Hematopoietic multipotent progenitor cell treated with erythropoietin and hydrocortisone succinate and interleukin-3 and kit ligand, for 4 days (in vitro differentiated cells): ENCODE measurements at places on chromosomes 3 and 15.

- no peak for DNase-seq
Observed at GRCh38 chr3:62954580-62954979, 79.4 kb upstream of the CADPS start.

DNA sequence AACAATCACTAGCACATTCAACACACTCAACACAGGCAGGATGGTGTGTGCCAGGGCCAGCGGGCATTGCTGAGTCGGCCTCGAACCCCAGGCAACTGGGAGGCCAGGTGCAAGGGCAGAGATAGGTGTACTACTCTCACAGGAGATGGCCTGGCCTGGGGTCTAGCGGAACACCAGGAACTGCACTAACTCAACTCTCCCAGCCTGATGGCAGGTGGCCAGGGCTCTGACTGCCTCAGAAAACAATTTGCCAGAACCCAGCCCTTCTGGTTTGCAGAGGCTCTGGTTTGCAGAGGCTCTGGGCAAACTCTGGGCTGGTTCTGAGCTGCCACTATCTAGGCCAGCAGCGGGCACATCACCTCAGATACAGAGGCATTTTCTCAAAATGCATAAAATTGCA, 229.2 kb upstream of the CHRNA7 start:
- no peak for DNase-seq

DNA sequence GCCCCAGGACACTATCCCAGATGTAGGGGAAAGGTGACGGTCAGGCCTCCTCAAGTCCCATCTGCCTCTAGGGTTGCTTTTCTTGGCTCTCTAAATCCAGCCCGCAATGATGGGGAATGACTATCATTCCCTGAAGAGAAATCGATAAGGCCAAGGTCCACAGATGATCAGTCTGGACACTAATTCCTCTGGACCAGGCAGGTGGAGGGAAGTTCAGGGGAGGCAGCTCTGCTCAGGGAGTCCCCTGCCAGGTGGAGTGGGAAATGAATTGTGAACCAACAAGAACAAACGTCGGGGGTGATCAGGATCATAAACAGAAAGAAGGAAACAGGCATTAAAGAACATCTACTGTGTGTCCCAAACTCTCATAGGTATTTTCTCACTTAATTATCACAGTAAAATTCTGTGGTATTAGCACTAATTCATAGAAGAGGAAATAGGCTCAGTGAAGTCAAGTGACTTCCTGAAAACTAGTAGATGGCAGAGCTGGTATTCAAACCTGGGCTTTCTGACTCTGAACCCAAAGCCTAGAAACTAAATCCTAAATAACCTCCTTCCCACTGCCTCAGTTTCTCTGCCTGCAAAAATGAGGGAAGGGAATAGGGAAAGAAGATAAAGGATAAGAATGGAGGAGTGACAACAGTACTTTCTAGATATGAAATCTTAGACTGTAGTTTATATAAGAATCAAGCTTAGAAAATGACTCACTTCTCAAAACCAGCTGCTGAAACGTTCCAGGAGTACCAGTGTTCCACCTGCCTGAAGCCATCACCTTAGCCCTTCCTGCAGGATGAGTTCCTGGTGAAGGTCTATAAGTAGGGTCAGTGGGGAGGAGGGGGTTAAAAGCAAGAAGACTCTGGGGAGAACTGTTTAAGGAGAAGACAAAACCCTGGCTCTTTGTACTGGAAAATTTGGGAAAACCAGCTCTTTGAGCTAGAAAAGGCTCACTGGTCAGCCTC, 7.5 kb downstream of the BMF start:
- peak; percentile 48 for DNase-seq

- DNase-seq = no peak
Observed at GRCh38 chr3:170321321-170322034, 36.0 kb upstream of the SKIL start.

DNA sequence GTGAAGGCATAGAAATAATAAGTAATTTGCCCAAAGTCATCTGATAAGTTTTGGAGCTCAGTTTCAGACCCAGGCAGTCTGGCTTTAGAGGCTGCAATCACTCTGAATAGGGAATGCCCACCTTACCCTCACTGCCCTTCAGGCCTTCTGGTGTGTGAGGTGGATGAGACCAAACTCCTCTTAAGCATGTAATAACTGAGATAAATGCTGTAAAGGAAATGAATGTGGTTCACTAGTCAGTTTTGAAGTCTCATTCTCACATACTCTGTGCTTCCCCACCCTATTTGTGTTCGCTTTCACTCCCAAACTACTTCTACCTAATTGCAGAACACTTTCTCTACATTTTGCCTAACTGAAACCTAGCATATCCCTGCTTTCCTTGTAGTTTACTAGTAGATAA, 144.1 kb downstream of the FILIP1L start:
- no peak for DNase-seq

DNA sequence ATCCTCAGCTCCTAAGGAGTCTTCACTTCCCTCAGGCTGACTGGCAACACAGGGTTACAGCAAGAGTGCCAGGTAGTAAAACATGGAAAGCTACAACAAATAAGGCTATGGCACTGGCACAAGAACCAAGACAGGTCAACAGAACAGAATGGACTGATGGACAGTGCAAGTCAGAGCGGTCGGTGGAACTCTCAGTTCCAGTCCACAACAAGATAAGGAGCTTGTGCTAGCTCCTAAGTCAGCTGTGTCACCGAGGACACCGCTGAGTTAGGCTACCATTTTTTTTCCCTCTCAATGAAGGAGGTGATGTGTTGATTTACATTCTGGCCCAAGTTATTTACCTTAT, 55.9 kb upstream of the LIMD1 start:
- DNase-seq = no peak

DNA sequence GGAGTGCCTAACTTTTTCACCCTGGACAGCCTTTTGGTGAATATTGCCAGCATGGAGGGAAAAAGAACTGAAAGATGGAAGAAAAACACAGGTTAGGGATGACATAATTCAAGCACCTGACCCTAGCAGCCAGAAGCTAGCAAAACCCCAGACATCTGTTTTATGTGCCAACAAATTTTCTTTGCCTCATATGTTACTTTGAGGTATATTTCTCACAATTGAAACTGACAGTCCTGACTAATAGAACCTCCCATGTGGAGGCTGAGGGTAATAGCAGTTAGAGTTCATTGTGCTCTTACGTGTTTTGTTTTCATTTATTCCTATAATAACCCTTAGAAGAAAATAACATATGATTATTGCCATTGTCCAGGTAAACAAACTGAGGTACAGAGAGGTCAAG, 71.5 kb upstream of the SLC25A26 start:
- no peak for DNase-seq

GRCh38 chr15:53829471-53829870, 70.0 kb upstream of the WDR72 start:
- no peak for DNase-seq

DNA sequence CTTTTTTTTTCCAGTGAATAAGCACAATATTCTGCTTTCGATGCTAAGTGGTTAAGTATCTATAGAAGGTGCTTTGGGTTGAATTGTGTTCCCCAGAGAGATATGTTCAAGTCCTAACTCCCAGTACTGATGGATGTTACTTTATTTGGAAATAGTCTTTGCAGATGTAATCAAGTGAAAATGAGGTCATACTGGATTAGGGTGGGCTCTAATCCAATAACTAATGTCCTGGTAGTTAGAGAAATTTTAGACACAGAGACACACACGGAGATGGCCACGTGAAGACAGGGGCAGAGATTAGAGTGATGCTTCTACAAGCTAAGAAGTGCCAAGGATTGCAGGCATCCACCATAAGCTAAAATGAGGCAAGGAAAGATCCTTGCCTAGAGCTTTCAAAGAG, 662.3 kb downstream of the NAALADL2 start:
- DNase-seq = no peak

DNA sequence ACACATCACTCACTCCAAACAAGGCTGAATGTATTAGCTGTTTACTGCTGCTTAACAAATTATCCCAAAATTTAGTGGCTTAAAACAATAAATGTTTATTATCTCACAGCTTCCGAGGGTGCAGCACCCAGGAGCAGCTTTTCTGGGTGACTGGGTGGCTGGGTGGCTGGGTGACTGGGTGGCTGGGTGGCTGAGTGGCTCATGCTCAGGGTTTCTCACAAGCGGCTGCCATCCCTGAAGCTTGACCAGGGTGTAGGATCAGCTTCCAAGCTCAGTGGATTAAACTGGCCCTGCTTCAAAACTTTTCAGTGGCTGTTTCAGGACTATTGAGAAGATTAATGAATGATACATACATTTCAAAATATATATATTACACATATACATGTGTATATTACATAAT, 2.3 kb upstream of the CYP11A1 start:
- no peak for DNase-seq

- DNase-seq = no peak
Observed at GRCh38 chr15:57251308-57251707, 125.0 kb upstream of the CGNL1 start.

DNA sequence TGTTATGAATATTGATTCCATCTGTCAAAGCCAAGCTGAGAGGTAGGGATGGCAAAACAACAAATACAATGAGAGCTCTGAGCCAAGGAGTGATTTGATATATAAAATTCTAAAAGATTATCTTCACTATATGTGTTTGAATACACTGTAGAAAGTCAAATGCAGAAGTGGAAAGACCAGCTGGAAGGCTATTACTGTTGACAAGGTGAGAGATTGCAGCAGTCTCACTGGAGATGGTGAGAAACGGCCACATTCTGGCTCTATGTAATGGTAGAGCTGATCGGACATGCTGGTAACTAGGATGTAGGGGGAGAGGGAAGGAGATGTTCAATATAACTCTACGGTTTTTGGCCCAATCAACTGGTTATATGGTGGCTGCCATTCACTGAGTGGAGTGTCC, 434.2 kb upstream of the SUCLG2 start:
- no peak for DNase-seq

DNA sequence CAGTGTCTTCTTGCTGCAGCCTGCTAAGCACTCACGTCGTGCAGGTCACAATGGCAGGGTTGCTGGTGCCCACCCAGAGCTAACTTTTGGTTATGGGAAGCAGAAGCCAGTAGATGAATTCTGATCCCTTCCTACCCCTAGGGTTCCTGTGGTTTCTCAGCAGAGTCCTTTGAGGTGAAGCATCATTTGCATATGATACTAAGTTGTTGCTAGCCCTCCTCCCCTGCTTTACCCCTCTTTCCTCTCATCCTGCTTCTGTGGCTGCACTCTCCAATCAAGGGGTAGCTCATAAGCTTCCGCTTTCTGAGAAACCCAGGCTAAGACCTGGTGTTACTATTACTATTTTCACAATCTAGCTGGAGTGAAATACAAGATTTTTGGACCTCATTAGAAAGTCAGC, 22.1 kb upstream of the HEG1 start:
- DNase-seq = no peak

- no peak for DNase-seq
Observed at GRCh38 chr3:12518261-12519028, 26.9 kb downstream of the MKRN2OS start.

- DNase-seq = no peak
Observed at GRCh38 chr3:196967412-196968232, 1.0 kb downstream of the PIGZ start.

GRCh38 chr3:160544844-160545503, 20.4 kb downstream of the KPNA4 start:
- DNase-seq = no peak

DNA sequence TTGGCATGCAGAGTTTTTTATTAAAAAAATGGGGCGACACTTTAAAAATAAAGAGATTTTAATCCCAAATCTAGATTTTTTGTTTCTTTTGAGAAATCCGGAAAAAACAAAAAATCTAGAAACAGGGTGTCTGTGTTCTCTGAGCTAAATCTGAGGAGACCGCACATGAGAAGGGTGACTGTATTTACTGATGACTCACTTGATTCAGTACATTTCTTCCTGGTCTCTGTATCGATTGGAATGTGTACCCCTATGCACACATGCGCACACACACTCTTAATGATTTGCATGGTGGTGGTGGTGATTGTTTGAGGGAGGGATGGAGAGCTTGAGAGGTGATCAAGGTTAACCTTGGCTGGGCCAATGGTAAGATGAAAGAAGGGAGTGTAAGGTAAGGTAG, 443.1 kb upstream of the THRB start:
- DNase-seq = no peak

DNA sequence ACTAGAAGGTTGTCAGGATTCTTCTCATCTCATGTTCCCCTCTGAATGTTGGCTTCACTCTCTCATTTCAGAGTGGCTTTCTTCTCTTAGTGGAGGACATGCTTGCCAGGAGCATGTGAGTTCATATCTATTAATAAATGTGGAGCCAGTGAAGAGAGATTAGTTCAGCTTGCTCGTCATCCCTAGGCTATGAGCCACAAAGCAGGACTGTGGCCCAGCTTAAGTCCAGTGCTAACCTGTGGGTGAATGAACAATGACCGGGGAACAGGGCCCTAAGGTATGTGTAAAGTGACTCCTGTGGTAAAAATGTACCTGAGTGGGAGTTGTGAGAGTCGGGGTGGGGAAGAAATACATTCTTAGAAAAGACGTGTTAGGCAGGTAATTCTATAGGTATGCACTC, 96.9 kb upstream of the TBL1XR1 start:
- no peak for DNase-seq

DNA sequence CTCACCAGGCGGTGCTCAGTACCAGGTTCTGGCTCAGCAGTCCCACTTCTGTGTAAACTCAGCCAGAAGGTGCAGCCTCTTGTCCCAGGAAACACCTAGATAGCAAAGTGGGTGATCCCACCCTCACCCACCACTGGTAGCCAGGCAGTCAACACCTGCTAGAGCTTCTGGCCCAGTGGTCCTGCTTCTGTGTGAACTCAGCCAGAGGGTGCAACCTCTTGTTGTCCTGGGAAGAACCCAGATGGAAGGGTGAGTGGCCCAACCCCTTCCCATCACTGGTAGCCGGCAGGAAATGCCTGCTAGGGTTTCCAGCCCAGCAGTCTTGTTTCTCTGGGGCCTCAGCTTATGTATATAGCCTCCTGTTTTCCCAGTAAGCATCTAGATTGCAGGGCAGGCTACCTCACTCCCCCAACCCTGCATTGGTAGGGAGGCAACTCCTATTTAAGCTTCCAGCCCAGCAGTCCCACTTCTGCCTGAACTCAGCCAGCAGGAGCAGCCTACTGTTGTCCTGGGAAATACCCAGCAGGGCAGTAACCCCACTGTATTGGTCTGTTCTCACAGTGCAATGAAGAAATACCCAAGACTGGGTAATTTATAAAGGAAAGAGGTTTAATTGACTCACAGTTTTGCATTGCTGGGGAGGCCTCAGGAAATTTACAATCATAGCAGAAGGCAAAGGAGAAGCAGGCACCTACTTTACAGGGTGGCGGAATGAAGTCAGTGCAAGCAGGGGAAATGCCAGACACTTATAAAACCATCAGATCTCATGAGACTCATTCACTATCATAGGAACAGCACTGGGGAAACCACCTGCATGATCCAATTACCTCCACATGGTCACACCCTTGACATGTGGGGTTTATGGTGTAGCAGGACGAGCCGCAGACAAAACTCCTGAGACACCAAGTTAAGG, 110.6 kb downstream of the DTWD1 start:
- DNase-seq = no peak
